Stimulated activated CD4-positive, alpha-beta T cell treated with anti-CD3 and anti-CD28 coated beads, Interleukin-1b, Interleukin-23, amount 100 ng/mL, for 1 hour (primary cell): ENCODE measurements at places on chromosomes 3 and 15.

DNA sequence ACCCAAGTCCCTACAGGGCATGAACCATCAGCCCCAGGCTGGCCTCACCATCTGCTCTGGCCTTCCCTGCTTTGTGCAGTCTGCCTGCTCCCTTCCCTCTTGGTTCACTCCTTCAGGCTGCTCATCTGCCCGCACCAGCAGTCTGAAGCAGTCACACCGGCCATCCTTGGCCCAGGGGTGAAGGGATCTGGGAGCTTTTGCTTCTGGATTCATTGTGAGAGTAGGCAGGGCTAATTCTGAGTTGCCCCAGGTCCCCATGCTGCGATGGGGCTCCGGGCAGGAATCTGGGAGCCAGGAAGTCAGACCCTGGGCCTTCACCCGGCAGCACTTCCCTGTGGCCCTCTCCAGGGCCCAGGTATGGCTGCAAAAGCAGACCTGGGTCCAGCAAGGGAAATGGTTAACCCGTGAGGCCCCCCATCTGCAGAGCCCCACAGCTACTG is 99.7 kb downstream of the VGLL4 start:
- no peak for DNase-seq

DNA sequence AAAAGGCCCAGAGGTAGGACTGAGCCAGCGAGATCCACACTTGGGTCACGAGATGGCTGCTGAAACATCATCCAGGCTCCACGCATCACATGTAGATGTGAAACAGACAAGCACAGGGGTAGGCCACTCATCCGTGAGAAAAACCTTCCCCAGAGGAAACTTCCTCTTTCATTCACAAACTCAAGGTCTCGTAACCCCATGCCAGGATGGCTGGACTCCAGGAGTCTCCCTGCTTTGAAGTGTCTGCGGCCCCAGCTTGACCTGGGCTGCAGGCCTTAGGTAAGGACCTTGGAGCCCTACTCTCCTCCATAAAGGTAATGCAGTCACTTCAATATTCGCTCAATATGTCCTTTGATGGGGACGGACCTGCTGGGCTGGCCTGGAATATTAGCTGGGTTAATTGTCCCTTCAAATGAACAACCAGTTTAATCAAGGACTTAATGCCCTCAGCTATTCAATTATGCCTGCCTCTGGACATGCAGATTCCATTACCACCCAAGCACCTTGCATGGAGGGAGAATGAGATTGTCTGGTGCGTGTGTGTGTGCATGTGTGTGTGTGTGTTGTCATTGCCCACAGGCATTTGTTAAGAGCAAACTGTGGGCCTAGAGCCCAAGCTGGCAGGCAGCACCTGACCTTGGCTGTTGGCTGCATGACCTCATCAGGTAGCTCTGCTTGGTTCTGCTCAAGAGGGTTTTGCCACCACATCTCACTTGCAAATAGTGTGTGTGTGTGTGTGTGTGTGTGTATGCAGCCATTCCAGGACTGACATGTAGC is 186.9 kb upstream of the TLE3 start:
- DNase-seq = no peak

DNA sequence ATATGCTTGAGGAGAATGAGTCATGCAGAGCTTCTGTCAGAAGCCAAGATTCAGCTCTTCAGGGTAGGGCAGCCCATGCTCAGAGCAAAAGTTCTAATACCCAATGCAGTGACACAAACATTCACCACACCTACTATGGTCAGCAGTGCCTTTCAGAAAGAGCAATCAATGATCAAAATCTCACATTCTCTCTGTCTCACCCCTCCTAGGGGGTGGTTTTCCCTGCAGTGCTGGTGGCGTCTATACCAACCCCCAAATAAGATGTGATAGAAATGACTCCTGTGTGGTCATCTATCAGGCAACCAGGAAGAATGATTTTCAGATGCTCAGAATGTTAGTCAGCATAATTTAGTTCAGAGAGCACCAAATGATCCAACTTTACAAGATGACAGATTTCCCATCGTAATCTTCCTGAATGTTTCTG is 385.3 kb downstream of the NTRK3 start:
- DNase-seq = no peak

DNA sequence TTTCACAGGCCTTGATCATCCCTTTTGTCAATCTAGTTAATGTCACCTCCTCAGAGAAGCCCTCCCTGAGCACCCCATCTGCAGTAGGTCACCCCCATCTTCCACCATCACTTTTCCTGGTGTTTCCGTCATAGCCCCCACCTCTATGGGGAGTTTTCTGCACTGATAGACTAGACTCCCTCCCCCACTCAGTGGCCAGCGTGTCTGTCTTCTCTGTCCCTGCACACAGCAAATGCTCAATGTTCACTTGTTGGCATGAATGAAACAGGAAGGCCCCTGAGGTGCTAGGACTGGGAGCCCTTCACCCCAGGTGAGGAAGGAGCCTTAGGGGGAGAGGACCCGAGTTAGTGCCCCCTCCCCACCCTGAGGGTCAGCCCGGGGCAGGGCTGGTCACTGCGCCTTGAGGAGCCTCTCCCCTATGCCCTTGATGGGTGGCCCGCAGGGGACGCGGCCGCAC is 15.8 kb upstream of the FANCD2 start:
- DNase-seq = no peak
